Myocyte (in vitro differentiated cells): ENCODE measurements at places on chromosomes 12 and 14.

DNA sequence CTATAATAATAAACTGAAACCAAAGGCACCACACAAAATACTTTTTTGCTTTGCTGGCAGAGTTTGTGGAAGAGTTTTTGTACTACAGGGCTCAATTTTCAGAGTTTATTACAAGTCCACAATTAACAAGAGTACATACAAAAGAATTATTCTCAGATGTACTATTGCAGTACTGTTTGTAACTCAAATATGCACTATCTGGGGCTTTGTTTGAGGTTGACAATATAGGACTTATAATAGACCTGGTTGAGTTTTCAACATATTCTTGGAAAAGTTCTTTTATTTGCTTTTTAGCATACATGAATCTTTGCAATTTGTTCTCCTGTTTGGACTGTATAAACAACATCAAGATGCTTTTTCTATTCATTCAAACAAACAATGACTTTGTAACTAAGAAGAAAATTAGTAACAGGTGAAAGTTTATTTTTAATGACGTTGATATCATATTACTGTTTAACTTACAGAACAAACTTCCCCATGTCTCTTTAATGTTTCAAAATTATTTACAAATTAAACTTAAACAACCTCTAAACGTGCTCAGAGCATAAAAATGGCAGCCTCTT is 407.4 kb upstream of the PRICKLE1 start:
- no peak for DNase-seq

DNA sequence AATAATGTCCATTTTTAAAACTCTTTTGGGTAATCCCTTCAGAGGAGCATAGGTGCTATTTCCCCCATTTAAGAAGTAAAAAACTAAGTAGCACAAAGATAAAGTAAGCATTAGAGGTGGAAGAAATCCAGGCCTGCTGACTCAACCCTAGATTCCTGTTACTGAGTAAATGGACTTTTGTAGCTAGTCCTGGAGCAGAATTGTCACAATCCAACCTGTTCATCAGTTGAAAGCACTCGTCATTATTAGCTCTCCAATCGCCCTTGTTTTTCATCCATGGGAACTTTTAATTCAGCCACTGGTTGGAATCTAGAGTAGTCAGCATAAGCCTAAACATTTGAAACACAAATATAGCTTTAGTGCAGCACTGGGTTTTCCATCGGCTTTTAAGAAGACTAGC is 139.5 kb upstream of the AMIGO2 start:
- no peak for DNase-seq

DNA sequence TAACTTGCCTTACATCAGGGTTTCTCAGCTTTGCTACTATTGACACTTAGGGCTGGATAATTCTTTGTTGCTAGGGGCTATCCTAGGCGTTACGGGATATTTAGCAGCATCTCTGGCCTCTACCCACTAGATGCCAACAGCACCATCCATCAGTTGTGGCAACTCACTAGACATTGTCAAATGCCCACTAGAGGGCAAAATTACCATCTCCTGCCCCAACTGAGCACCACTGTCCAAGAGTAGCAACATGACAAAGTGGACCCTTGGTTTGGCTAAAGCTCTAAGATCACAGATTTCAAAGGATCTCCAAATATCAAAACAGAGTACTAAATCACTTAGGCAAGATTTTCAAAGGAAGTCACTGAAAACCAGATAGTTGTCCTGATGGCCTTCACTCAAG is 251.7 kb upstream of the TBX3 start:
- DNase-seq: no peak

- no peak for DNase-seq
Observed at GRCh38 chr12:72273499-72273837, 1.3 kb downstream of the TRHDE start.

DNA sequence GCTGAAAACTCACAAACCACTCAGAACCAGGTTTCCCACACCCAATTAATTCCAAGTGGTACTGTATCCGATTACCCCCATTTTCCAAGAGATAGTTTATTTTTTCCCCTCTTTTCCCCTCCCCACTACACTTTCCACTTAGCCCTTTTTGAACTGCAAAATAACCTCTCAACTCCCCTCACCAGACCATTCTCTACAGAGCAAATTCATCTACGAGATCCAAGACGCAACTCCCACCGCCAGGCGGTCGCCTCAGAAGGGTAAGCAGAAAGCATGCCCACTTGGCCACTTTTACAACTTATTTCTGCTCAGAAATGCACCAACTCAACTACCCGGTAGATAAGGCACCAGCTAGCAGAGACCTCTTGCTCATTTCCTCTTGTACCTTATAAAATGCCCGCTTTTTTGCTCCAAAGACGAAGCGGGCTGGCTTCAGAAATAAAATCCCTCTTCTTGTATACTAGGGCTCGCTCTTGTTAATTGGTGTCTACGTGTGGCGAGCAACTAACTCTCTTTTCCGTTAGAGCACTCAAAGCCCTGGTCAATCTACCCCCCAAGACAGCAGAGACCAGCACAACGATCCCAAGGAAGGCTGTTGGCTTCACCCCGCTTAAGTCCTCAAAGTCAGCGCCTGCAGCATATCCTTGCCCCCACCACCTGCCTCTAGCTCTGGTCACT is 910 bp upstream of the SRP54 start:
- DNase-seq: no peak

GRCh38 chr14:79597566-79597965 is 613.7 kb downstream of the DIO2 start:
- no peak for DNase-seq

DNA sequence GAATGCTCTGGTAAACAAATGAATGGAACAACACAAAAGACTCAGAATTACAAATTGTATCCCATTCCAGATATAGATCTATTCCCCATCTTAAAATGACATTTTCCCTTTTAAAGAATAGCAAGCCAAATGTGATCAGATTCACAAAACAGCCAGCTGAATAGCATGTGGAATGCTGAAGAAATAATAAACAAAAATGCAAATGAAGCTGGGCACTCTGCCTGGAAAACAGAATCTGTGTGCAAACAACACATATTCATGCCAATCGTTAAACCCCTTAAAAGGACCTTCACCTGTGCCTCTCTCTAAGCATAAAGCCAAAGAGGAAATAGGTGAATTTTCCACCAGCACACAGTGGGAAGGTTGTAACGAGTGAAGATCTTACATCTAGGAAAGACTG is 67.9 kb upstream of the PDZRN4 start:
- no peak for DNase-seq

DNA sequence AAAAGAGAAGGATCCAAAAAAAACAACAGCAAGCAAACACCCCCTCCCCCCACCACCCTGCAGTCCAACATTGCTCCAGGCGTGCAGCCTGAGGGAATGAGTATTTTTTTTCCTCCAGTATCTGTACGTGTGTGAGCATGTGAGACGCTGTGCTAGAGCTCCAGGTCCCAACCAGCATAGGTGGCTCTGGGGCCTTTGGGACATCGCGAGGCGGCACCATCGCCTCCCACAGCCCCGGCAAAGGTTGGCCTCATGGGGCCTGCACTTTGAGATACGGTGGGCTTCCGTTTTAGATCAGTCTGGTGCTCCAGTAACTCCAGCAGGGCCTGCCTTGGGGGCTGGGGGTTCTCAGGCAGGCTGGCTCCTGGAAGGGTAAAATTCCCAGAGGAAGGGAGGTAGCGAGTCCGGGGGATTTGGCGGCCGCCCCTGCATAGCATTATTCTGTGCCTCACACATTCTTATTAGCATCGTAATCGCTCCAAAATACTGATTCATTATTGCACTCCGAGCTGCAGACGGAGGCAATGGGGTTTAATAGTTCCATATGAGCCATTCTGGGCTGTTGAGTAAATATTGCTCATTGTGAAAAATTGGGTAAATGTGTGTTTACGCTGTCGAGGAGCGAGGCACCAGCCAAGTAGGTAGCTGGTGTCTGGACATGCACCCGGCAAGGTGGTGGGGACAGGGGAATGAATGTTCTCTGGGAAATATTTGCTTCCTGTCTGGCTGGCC is 143.1 kb upstream of the MYL2 start:
- no peak for DNase-seq

DNA sequence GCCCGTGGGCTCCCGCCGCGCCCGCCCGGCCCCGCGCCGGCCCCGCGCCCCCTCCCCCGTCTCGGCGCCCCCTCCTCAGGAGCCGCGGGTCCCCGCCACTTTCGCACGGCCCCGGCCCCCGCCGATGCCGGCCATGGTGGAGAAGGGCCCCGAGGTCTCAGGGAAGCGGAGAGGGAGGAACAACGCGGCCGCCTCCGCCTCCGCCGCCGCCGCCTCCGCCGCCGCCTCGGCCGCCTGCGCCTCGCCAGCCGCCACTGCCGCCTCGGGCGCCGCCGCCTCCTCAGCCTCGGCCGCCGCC is 263 bp downstream of the RCOR1 start:
- no peak for DNase-seq

DNA sequence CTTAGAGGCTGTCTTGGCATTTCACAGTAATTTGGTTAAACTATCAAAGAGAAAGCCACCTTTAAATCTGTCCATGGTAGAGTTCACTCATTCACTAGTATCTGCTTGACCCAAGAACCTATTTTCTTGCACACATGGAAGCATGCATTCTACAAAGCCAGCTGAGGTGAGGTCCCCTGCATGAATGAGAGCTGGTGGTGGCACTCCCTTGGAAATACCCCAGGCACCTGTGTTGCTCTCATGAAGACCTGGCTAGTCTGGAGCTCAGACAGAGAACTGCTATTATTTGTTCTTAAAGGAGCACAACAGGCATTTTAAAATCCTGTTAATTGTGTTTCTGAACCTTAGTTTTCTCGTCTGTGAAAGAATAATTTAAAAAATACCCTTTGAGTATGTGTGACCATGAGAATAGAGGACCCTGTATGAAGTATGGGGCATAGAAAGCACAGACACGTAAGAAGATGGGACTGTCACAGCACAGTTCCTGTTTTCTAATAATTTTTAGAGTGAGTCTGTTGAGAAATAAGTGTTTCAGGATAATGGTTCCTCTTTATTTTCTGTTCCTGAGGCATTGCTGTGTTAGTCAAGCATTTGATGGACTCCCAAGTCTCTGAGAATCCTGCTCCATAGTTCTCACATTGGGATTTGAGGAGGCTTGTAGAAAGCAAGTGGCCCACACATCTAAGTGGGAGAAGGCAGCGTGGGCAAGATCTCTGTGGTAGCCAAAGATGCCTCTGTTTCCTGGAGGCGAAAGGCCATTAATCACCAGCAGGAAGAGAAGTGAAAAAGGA is 10.9 kb downstream of the RGS6 start:
- DNase-seq: no peak

DNA sequence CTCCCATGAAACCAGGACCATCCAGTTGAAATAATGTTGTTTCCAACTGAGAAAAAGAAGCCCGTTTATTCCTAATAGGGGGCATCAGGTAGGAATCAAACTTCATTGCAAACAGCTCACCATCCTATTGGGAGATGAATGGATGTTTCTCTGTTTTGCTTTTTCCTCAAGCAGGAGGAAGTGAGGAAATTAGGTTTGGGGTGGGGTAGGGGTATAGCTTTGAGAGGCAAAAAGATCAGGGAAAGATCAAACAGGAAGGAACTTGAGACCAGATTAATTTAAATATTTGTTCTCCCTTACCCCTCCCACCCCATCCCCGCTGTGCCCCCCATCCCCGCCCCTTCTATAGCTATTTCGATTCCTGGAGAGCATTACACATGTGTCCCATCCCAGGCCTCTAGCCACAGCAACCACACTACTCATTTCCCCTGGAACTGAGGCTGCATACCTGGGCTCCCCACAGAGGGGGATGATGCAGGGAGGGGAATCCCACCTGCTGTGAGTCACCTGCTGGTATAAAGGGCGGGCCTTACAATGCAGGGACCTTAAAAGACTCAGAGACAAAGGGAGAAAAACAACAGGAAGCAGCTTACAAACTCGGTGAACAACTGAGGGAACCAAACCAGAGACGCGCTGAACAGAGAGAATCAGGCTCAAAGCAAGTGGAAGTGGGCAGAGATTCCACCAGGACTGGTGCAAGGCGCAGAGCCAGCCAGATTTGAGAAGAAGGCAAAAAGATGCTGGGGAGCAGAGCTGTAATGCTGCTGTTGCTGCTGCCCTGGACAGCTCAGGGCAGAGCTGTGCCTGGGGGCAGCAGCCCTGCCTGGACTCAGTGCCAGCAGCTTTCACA is at the start of gene IL23A:
Gene IL23A (plus strand): TSS at position 577 of the 850 bp plus-strand sequence. CDS start 161 bp downstream, at position 738.
- peak; percentile 32 for DNase-seq

GRCh38 chr12:64633940-64634337 is 23.6 kb downstream of the RASSF3 start:
- DNase-seq: peak; percentile 30

- DNase-seq: no peak
Observed at GRCh38 chr12:46380881-46381280, 8.3 kb upstream of the SLC38A2 start.
